Activated CD4-positive, alpha-beta T cell treated with anti-CD3 and anti-CD28 coated beads, Interleukin-2, amount 10 ng/mL, durations not matched to agents 7 days and 5 days (primary cell): ENCODE measurements at places on chromosomes 7 and 10. TPM values are rescaled to one million over a fixed set of nuclear protein-coding genes. Genes with fewer than 3 reads are reported as not detected.

- H3K27ac ChIP-seq = no peak overlapping the region
- H3K36me3 ChIP-seq = no peaks in the 10 kb centered on the region
- DNase-seq = no peak
- H3K4me1 ChIP-seq = no peaks in the 10 kb centered on the region
Observed at GRCh38 chr10:35797187-35797586, 155.1 kb upstream of the FZD8 start.

- H3K36me3 ChIP-seq = no peaks in the 10 kb centered on the region
- peaks cover 4% of the 10 kb centered on the region for H3K4me1 ChIP-seq
- no peak overlapping the region for H3K27ac ChIP-seq
- peak overlapping the region; percentile 67 for H3K4me3 ChIP-seq
- H3K27me3 ChIP-seq = peaks cover 58% of the 10 kb centered on the region
Observed at GRCh38 chr10:125158601-125159485, 1.5 kb downstream of the CTBP2 start.

DNA sequence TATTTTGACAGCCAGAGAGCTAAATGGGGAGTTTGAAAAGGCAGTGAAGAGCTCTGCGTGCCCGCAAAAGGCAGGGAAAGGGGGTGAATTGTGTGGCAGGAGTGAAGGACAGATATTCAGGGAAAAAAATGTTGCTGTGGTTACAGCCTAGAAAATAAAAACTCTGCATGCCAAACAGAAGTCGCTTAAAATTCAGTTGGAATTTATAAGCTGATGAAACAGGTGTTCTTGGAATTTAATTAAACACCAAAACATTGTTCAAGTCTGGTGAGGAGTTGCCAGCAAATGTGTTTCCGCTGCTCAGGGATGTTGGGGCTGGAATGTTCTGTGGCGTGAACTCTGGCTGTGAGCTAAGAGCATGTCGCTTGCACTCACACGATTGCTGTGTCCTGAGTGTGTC, 169.3 kb downstream of the ADRA2A start:
- no peaks in the 10 kb centered on the region for H3K36me3 ChIP-seq
- no peak overlapping the region for H3K4me3 ChIP-seq
- no peak for DNase-seq
- peaks cover 7% of the 10 kb centered on the region for H3K27me3 ChIP-seq
- no peaks in the 10 kb centered on the region for H3K4me1 ChIP-seq

DNA sequence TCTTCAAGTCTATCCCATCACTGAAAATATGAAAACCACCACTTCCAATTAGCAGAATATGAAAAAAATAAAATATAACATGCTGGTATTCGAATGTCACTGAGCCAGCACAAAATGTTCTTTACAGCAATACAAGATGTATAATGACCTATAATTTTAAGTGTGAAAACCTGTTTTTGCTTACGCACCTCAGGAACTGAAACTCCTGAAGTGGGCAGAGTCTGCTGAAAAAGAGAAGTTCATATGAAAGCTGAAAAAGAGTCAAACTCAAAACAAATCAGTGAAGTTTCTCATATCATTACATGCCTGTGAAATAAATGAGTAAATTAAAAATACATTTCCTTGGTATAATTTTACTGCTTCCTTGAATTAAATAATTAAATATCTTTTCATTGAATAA, 272.5 kb downstream of the DGKB start:
- no peaks in the 10 kb centered on the region for H3K36me3 ChIP-seq
- DNase-seq = no peak

- H3K4me3 ChIP-seq = no peak overlapping the region
- H3K27ac ChIP-seq = no peak overlapping the region
- no peaks in the 10 kb centered on the region for H3K4me1 ChIP-seq
- H3K27me3 ChIP-seq = no peaks in the 10 kb centered on the region
Observed at GRCh38 chr7:102152672-102153598, 133.7 kb upstream of the SH2B2 start.

DNA sequence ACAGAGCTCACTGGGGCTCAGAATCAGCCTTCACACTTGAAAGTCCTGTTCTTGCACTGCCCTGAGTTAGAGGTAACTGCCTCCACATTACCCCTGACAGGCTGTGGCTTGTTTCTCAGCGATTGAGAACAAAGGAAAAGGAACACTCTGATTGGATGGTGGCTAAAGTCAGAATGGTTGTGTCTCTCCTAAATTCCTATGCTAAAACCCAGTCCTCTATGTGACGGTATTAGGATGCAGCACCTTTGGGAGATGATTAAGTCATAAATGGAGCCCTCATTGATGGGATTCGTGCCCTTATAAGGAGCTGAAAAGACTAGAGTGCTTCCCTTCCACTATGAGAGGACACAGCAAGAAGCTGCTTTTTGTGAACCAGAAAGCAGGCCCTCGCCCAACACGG, 38.9 kb upstream of the DGKI start:
- peaks cover 6% of the 10 kb centered on the region for H3K4me1 ChIP-seq
- no peak overlapping the region for H3K27ac ChIP-seq
- H3K4me3 ChIP-seq = no peak overlapping the region
- peaks cover 23% of the 10 kb centered on the region for H3K36me3 ChIP-seq

- no peaks in the 10 kb centered on the region for H3K27me3 ChIP-seq
- peaks cover 2% of the 10 kb centered on the region for H3K4me1 ChIP-seq
- no peak overlapping the region for H3K27ac ChIP-seq
Observed at GRCh38 chr10:71807557-71808510, 34.5 kb upstream of the VSIR start.

GRCh38 chr7:48380921-48381320, 209.7 kb downstream of the ABCA13 start:
- no peaks in the 10 kb centered on the region for H3K36me3 ChIP-seq
- H3K27ac ChIP-seq = no peak overlapping the region
- no peaks in the 10 kb centered on the region for H3K4me1 ChIP-seq
- no peak overlapping the region for H3K4me3 ChIP-seq

DNA sequence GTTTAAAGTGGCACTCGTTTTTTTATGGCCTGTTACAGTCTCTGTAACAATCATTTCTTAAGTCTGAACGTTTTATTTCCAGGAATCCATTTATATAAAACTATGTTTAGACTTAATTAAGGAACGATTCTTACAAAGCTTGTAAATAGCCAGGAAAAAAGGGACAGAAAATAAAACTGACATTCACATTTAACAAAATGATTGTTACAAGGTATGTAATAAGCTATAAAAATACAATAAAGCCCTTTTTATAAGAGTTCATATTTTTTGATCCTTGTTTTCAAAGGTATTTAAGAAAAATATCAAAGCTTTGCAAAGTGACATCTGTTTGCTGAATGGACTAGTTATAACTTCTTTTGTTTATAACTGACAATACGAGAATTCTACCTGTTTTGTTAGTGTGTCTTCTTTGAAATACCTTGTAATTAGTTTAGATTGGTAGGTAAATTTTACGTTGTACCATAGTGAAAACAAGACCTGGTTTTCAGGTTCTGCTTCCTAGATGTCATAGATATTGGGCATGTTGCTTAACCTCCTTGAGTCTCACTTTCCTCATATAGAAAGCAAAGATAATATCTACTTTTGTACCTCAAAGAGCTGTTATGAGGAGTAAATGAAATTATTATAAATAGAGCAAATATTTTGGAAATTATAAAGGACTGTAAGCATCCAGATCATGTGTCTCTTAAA, 25.8 kb downstream of the BTRC start:
- no peak overlapping the region for H3K27ac ChIP-seq
- H3K36me3 ChIP-seq = peaks cover 5% of the 10 kb centered on the region
- no peak overlapping the region for H3K4me3 ChIP-seq
- peaks cover 11% of the 10 kb centered on the region for H3K4me1 ChIP-seq
- DNase-seq = no peak

DNA sequence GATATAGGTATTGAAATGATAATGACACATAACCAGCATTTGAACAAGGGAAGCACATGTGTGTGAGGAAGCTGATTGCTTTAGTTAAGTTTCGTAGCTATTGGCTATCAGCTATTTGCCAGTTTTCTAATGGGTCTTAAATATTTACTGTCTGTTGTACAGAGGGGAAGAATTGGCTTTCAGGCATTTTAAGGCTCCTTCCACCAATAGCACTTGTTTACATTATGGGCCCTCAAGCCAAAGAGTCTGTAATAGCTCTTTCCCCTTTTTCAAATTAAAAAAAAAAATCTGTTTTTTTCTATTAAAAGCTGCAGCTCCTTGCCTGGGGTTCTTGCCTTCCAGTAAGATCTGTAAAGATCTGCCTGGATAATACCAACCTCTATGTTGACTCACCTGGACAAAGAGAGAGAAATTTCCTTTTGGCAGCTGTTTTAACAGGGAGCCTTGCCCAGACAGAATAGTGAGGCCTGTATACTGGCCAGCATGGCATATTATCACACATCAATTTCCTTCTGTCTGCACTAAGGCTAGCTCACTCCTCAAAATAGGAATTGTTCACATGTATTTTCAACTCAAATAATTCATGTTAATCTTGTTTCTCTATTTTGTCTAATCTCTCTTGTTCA, 104.7 kb upstream of the LRGUK start:
- no peaks in the 10 kb centered on the region for H3K36me3 ChIP-seq
- no peak overlapping the region for H3K27ac ChIP-seq
- DNase-seq = no peak
- H3K4me3 ChIP-seq = no peak overlapping the region
- H3K27me3 ChIP-seq = no peaks in the 10 kb centered on the region

DNA sequence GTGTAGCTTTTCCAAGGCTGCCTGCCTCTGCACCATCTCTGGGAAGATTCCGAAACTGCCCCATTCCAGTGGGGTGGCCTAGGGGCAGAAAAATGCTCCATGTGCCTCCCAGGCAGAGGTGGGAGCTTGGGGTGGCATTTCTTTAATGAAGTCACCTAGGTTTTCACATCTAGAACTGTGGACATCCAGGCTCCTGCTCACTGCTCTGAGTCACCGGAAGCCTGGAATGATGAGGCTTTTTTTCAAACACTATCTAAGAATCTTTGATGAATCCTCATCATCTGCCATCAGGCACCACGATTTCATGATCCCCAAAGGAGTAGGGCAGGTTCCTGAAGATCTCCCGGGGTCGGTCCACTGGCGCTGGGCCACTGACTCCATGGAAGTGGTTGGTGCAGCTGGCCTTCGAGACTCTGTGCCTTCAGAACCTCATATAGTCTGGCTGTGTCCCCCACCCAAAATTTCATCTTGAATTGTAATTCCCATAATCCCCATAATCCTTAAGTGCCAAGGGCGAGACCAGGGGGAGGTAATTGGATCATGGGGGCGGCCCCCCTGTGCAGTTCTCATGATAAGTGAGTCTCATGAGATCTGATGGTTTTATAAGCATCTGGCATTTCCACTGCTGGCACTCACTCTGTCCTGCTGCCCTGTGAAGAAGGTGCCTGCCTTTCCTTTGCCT, 37.1 kb downstream of the MTURN start:
- H3K4me1 ChIP-seq = no peaks in the 10 kb centered on the region
- H3K4me3 ChIP-seq = no peak overlapping the region
- no peak for DNase-seq
- no peaks in the 10 kb centered on the region for H3K27me3 ChIP-seq
- H3K36me3 ChIP-seq = no peaks in the 10 kb centered on the region
- no peak overlapping the region for H3K27ac ChIP-seq

DNA sequence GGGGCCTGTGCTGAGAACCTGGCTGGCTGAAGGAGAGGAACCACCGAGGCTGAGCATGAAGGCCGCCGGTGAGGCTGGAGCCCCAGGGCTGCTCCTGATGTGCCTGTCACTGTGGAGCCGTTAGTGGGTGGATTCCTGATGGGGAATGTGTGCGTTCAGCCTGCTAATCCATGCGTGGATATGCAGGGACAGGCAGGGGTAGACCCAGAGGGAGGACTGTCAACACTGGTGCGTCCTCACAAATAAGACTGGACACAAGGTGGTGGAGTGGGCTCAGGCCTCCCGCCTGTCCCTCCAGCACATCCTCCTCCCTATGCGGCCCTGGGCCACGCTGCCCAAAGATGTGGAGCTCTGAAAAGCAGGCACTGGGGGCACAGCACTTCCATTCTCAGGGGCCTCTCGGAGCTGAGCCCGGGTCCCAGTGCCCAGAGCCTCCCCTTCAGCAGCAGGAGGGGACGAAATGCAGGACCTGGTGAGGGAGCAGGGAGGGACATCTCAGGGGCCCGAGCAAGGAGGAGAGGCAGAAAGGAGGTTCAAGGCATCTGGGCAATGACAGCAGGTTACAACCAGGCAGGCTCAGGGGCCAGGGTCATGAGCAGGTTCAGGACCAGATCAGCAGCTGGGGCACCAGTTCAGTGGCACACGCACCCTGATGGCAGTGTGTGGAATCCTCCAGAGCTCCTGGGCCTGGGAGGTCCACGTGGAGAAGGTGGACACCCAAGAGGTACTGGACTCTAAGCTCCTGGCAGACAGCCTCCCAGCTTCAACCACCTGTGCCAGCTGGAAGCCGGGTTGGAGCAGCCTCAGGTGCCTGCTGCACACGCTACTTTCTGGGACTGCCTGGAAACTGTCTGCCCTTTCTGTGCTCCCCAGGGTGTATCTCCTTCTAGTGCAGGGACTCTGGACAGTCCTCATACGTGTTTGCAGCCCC, 33.5 kb upstream of the ANTXRL start:
- H3K4me3 ChIP-seq = no peak overlapping the region
- peaks cover 44% of the 10 kb centered on the region for H3K36me3 ChIP-seq
- H3K4me1 ChIP-seq = peaks cover 4% of the 10 kb centered on the region
- DNase-seq = no peak
- no peaks in the 10 kb centered on the region for H3K27me3 ChIP-seq

- no peak overlapping the region for H3K4me3 ChIP-seq
- no peak overlapping the region for H3K27ac ChIP-seq
- peaks cover 19% of the 10 kb centered on the region for H3K4me1 ChIP-seq
- H3K36me3 ChIP-seq = peaks cover 27% of the 10 kb centered on the region
Observed at GRCh38 chr7:98137826-98138151, 31.1 kb downstream of the LMTK2 start.

GRCh38 chr7:93723424-93724124, 149.1 kb upstream of the CALCR start:
- H3K27ac ChIP-seq = no peak overlapping the region
- H3K27me3 ChIP-seq = no peaks in the 10 kb centered on the region
- H3K36me3 ChIP-seq = no peaks in the 10 kb centered on the region
- DNase-seq = no peak

DNA sequence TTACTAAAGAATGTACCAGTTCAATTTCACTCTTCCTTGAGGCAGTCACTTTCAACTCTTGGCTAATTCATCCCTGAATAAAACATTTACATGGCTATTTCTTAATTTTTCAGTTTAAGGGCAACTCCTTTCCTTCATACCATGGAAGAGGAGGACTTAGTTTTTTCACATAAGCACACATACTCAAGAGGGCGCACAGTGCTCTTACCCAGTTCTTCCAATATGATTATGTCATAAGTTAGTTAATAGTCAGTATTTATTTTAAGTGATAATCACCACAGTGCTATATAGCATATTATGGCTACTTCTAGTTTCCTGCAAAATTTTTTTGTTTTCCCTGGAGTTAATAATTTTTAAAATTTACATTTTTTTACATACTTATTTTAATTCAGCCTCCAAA, 58.6 kb downstream of the SND1 start:
- H3K27ac ChIP-seq = no peak overlapping the region
- H3K27me3 ChIP-seq = no peaks in the 10 kb centered on the region
- H3K4me1 ChIP-seq = no peaks in the 10 kb centered on the region
- H3K36me3 ChIP-seq = peaks cover 68% of the 10 kb centered on the region

The TAS2R40 gene
- not detected for total RNA-seq

The FGL2 gene
- total RNA-seq = 1.1 TPM

The CAPZA2 gene
- 182 TPM for total RNA-seq

The H2BK1 gene
- not detected for total RNA-seq

The UNC5B gene
- not detected for total RNA-seq

The SPDYE16 gene
- total RNA-seq = 0.30 TPM

The HOXA5 gene
- not detected for total RNA-seq

The SPDYE1 gene
- not detected for total RNA-seq

The PAX4 gene
- not detected for total RNA-seq

The SPDYE18 gene
- total RNA-seq = 0.60 TPM
